ENCODE measurements at places on chromosomes 3 and 15.

DNA sequence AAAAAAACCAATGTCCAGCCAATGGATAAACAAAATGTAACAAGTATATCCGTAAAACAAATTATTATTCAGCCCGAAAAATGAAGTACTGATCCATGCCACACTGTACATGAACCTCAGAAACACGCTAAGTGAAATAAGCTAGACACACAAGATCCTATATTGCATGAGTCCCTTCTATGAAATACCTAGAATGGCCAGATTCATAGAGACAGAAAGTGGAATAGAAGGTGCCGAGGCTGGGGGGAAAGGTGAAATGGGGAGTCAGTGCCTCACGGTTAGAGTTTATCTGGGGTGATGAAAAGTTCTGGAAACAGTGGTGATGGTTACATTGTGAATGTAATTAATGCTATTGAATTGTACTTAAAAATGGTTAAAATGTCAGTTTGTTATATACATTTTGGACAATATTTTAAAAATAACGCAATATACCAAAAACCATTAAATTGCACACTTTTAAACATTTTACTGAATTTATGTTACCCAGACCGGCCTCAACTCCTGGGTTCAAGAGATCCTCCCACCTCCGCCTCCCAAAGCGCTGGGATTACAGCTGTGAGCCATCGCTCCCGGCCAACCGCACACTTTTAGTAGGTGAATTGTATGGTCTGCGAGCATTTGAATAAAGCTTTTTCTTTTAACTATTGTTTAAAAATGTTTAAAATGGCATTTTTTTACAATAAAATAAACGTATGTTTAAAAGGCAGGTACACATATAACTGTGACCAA is 2.1 kb downstream of the RNF168 start:
- DNase-seq: no peak

DNA sequence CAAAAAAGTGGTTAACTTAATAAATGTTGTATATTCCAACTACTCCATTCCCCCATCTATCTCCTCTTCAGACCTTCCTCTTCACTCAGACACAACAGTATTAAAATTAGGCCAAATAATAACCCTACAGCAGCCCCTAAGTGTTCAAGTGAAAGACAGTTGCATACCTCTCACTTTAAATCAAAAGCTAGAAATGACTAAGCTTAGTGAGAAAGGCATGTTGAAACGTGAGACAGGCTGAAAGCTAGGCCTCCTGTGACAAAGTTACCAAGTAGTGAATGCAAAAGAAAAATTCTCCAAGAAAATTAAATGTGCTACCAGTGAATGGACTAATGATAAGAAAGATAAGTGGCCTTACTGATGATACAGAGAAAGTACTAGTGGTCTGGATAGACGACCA is 71.7 kb downstream of the ANKRD28 start:
- no peak for DNase-seq

- DNase-seq: no peak
These were observed 108.8 kb upstream of the PLAAT1 start for GRCh38 chr3:193132241-193132640.

DNA sequence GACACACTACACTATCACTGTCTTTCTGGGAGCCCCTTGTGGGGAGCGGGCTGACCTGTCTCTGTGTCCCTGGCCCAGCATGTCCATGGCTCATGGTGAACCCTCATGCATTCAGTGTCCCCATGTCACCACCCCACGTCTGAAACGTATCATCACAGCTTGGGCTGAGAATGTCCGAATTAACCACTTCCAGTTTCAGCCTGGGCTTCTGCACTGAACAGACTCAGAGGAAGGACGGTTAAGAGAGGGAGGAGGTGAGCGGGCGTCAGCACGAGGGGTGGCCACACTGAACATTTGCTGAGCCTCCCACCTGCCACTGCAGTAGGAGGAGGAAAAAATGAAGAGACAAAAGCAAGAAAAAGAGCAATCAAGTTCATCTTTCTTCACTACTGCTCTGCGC is 30.5 kb downstream of the ATP2B2 start:
- DNase-seq: no peak

GRCh38 chr3:11522398-11522715 is 121.4 kb downstream of the VGLL4 start:
- DNase-seq: no peak

DNA sequence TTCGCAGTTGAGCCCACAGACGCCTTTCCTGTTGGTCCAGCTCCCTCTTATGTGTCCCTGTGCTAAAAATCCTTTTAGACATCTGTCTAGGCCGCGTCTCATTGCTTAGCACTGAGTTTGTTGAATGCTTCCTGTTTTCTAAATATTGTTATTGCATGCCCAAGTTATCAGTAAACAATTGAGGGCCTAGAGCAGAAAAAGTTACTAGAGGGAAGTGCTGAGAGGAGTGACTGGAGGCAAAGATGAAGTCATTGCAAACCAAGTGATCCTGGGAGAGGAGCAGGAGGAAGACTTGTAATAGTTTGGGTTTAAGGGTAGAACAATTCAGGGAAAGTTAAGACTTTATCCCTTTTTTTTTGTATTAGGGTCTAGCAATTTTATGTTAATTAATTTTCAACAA is 88.1 kb downstream of the DCUN1D1 start:
- DNase-seq: no peak
